Activated CD4-positive, alpha-beta T cell treated with anti-CD3 and anti-CD28 coated beads, Interleukin-2, amount 50 U/mL, for 24 hours (primary cell): ENCODE measurements at places on chromosomes 3 and 15.

GRCh38 chr15:92079047-92079446 lies 225.5 kb downstream of the SLCO3A1 start:
- no peak for DNase-seq

GRCh38 chr15:75008629-75009326 lies 13.4 kb downstream of the SCAMP5 start:
- DNase-seq = no peak

DNA sequence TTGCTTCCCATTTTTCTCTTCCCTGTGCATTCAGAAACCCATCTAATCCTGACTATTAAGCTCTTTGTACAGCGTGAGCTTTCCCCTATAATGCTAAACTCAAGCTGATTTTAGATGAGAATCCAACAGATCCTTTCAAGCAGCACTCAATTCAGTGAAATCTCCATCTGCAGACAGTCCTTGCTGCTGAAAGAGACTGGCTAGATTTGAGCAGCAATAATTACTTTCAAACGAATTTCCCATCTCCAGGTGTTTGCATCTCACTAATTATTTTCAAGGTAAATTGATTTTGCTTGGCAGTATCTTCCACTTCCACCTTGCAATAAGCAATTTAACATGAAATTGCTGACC lies 49.5 kb upstream of the SLC7A14 start:
- DNase-seq = no peak

DNA sequence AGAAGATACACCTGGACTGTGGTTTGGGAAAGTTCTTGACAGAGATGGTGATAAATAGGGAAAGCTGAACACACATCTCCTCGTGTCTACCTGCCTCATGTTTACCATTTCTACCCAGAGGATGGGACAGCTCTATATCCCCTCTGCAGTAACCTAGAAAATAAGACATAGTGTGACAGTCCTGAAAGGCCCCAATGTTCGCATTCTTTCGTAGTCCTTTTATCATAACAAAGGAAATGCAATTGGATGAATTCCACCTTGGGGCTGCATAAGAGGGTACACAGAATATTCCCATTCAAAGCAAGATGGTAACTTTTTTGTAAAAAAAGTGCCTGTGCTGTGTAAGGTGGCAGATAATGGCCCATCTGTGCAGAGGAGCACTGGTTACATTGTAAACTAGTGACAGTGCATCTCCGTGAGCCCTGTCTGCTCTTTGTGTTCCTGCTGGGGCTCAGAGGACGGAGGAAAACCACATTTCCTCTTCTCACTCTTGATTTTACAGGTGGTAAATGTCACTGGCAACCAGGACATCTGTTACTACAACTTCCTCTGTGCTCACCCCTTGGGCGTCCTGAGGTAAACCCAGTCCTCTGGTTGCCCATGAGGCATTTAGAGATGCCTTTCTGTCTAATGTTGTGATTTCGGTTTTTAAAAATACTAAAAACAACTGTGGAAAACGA lies 74.3 kb downstream of the SIDT1 start:
- DNase-seq = no peak

GRCh38 chr3:33787328-33788009 lies 11.0 kb upstream of the PDCD6IP start:
- no peak for DNase-seq

- DNase-seq = no peak
These were observed 1.3 kb upstream of the MON1A start for GRCh38 chr3:49930922-49931321.

DNA sequence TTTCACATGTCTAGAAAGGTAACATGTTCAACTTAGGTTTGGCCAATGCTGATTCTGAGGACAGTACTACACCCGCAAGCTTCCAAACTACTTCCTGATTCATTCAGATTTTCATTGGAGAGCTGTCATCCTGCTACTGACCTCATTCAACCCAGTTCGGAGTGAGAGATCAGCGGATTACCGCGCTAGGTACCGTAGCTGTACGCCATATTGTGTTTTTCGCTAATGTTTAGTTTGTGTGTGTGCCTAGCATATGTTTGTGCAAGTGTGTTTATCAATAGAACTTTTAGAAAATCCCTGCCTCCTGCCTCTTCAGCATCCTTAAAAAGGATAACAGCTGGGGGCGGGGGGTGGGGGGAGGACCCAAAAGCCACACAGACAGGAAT lies 1.1 kb downstream of the ZBTB20 start:
- DNase-seq = peak; percentile 36

DNA sequence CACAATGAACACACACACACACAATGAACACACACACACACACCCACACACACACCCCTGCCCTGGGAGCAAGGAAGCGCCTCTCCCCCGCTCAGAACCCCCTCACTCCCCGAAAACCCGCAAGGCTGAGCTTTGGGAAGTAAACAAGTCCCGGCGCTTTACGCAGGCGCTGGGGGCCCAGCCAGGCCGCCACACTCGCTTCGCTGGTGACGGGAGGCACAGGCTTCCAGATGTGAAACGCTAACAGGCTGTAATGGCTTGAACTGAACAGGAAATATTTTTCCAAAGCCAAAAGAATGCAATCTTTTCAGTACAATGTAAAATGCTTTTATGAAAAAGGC lies 122.7 kb upstream of the IGF1R start:
- DNase-seq = no peak

GRCh38 chr3:190860521-190860920 lies 2.0 kb downstream of the GMNC start:
- no peak for DNase-seq

DNA sequence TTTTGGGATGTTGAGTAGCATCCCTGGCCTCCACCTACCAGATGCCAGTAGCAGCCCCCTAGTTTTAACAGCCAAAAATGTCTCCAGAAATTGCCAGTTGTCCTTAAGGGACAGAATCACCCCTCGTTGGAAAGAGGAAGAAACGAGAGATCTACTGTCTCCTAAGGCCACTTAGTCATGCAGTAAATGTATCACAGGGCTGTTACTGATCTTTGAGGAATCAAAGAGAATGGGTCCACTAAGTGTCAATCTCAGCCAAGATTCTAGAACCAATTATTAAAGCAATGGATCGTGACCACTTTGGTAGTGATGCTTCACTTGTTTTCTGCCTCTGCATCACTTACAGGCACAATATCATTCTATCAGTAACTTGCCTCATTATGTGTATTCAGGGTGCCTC lies 26.4 kb downstream of the POLG start:
- no peak for DNase-seq

DNA sequence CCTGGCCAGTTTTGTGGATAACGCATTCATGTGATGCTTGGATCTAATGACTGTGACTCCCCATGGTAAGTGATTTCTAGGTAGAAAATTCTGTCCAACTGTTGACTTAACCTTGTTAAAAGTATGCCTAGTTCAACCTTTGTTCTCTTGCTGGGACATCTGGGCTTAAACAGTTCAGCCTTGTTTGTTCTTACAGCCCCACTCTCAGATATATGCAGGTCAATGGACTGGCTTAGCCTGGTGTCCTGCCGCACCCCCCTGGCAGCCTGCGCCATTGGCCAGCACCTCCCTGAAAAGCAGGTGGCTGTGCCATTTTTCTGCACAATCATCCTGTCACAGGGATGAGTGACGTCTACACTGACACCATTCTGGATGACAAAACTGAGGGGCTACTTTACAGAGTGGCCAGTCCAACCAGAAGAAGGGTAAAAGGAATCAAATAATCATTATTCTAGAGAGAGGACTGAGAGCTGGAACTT lies 244.7 kb upstream of the ONECUT1 start:
- no peak for DNase-seq

GRCh38 chr3:43863966-43864933 lies 173.5 kb downstream of the ABHD5 start:
- DNase-seq = no peak

GRCh38 chr3:141485641-141486495 lies 959 bp upstream of the RASA2 start:
- DNase-seq = no peak

- DNase-seq = no peak
These were observed 156.4 kb upstream of the PPP2R3A start for GRCh38 chr3:135809021-135809634.
